ENCODE measurements at places on chromosomes 4 and X.

DNA sequence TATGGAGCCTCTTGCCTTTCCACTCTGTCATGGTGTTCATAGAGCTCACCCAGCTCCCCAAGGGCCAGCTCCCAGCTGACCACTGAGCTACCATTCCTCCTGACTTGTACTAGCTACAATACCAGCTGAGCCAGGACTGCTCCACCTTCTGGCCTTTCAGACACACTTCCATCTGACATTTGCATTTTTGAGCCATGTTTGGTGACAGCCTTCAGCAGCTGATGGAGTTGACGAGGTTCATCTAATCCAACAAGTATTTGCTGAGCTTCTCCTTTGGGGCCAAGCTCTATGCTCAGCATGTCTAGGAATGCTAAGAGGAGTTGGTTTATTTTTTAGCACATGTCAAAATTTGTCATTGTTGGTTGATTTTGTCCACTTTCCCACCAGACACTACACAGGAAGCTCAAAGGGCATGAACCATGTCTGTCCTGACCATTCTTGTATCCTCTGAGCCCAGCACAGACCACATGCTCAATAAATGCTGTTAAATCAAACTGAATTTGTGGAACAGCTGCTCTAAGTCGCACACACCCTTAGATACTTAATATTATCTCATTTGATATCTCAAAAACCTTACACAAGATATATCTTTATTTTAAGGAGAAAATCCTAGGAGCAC, 142.6 kb upstream of the PPARGC1A start:
- no peak for DNase-seq

- DNase-seq = no peak
These were observed 36.1 kb downstream of the CPLX1 start for GRCh38 chr4:789571-790465.

DNA sequence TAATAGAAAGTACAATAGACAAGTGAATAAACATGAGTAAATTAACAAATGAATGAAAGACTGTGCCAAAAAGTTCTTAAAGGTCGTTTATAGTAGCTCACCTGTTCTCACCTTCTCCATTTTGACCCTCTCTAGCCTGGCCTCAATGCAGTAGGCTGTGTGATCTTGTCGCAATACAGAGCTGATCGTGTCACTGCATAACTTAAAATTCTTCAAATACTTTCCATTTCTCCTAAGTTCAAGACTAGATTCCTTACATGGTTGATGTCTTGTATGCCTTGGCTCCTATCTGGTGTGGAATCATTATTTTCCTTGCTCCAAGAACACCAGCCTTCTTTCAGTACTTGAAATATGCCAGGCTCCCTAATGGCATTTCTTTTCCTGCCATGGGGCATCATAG, 9.5 kb upstream of the GABRA2 start:
- no peak for DNase-seq

DNA sequence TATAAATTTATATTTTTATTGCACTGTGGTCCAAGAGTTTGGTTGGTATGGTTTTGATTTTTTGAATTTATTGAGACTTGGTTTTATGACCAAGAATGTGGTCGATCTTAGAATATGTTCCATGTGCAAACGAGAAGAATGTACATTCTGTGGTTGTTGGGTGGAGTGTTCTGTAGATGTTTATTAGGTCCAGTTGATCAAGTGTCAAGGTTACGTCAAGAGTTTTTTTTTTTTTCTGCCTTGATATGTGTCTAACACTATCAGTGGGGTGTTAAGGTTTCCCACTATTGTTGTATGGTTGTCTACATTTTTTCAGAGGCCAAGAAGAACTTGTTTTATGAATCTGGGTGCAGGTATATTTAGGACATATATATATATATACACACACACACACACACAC, 10.8 kb downstream of the ETDB start:
- DNase-seq = no peak

DNA sequence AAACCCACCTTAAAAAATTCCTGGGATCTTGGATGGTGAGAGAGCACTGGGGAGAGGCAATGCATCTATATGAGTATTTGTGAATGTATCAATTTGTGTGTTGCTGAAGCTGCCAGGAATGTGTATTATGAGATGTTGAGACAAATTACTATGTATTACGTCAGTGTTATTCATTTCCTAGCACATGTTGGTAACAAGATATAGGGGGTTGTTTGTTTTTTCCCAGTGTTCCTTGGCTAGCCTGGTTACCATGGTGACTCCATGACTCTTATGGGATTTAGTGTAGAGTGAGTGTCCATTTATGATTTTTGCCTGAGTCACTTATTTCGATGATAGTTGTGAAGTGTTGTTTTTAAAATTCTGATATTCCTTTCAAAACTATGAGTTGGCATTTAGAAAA, 65.6 kb downstream of the RAB40A start:
- no peak for DNase-seq
